ENCODE measurements at places on chromosomes 3 and 15.

DNA sequence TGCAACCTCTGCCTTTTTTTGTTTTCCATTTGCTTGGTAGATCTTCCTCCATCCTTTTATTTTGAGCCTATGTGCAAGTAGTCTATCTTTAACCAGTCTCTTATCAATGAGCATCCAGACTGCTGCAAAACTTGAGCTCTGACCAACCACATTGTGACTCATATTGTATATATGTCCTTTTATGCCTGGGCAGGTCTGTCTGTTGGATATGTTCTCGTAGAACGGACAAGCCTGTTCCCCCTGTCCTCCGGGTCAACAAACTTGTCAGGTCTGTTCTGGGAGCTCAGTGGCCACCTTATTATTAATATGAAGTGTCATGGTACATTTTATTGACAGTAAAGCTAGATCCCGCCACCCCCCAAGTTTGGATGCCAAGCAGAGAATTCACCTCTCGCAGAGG lies 252.9 kb upstream of the ST8SIA2 start:
- no peak for DNase-seq

DNA sequence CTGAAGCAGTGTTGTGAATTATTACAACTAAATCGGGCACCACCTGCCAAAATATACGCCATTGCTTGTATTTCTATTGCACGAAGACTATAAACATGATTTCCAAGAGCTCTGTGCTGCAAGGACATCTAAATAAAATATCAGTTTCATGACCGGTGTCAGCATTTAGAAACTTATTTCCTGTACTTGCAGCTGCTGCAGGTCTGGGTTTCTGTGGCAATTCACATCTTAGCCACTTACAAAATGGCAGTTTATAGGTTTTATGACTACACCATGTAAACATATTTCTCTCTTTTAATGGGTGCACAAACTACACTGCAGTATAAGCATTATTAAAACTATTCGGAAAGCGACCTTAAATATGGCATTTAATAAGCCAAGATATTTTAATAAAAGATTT lies 359.4 kb downstream of the VPS13C start:
- no peak for DNase-seq

GRCh38 chr15:52540374-52541012 lies 11.8 kb upstream of the MYO5A start:
- no peak for DNase-seq

DNA sequence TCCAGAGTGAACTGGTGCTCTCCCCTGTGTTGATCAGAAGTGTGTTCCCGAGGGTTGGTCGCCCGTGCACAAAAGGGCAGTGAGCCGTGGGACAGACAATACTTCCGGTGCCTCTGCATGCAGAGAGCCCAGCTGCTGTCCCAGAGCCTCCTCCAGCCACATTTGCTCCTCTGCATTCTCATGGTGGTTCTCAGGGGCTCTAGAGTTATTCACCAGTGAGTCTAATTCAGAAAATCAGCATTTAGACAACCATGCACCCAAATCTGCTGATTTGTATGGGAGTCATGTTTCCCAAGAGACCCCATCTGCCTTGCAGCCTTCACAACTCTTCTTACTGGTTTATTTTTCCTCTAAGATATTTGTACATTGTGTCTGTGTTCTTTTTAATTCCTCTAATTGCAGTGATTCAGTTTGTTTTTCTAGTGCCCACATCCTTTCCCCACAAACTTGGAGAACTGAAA lies 107.0 kb upstream of the SPRED1 start:
- DNase-seq, result no peak
